ENCODE measurements at places on chromosomes 7 and 10. TPM values are rescaled to one million over a fixed set of nuclear protein-coding genes. Genes with fewer than 3 reads are reported as not detected.

The TUBAL3 gene
- total RNA-seq = not detected

The HOXA5 gene
- 8.1 TPM for total RNA-seq

The SVOPL gene
- total RNA-seq = not detected

The PTN gene
- total RNA-seq = 8.8 TPM

The ASAH2 gene
- 0.97 TPM for total RNA-seq
